ENCODE measurements at places on chromosomes 3 and 15.

DNA sequence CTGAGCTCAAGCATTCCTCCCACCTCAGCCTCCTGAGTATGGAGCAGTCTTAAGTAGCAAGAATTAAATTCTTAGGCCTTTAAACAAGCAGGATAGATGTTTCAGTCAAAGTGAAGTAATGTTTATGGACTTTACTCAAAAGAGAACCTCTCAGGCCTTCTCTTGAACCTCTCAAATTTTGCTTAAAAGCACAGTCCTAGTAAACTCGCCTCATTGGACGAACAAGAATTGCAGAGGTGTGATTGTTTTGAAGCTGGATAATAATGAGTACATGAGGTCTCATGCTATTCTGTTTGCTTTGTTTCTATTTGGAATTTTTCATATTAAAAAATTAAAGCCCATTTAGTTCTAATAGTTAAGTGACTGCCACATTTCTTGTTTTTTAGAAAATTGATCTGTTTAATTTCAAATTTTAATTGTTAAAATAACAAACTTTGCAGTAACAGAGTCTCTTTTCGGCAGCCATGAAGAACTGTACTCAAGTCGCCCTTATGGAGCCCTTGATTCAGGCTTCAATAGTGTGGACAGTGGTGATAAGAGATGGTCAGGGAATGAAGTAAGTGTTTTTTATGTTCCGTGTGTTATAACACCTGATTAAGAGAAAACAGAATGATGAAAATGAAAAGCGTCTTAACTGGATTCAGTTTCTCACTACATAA lies 39.4 kb downstream of the LRCH3 start:
- DNase-seq: no peak

DNA sequence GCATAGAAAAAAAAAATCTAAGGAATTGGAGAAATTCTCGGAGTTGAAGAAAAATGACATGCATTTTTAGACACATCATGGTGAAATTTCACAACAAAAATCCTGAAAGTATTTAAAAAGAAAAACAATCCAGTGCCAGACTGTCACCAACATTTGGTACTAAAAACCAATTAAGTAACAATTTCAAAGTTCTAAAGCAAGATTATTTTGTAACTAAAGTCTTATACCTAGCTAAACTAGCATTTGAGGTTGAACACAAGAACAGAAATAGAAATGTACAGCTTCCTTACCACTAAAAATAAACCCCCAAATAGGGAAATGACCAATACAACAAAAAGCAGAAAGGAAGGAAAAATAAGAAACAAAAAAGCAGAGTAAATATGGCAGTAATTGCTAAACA lies 11.9 kb downstream of the TOMM70 start:
- no peak for DNase-seq

DNA sequence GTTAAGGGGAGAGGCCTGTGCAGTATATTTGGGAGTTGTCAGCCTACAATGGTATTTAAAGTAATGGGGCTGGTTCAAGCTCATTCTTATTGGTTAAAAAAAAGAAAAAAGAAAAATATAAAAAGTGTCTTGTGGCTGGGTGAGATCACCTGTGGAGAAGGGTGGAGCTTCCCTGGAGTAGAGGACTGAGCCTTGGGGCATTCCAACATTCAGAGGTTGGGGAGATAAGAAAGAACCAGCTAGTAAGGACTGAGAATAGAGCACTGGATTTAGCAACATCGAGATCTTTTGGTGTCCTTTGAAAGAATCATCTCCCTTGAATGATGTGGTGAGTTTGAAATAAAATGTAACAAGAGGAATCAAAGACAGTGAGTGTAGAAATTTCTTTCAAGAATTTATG lies 5.2 kb downstream of the SLC49A4 start:
- no peak for DNase-seq

GRCh38 chr3:60803216-60804173 lies 447.8 kb downstream of the FHIT start:
- no peak for DNase-seq

DNA sequence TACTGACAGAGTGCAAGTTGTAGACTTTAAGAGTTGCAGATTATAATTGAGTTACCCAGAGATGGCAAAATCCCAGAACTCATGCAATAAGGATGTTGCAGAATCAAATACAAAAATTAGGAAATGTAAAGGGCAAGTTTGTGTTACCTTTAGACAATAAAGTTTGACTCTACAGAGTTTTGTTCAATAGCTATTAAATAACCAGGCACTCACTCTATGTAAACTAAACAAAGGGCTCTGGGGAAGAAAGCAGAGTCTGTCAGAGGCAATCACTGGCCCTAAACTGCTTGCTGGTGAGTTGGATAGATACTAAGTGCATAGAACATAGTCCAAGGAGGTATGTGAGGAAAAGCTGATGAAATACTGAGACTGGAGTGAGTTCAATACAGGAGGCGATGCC lies 40.0 kb upstream of the PLCL2 start:
- DNase-seq: no peak

GRCh38 chr15:52221730-52222129 lies 30.5 kb upstream of the GNB5 start:
- no peak for DNase-seq

DNA sequence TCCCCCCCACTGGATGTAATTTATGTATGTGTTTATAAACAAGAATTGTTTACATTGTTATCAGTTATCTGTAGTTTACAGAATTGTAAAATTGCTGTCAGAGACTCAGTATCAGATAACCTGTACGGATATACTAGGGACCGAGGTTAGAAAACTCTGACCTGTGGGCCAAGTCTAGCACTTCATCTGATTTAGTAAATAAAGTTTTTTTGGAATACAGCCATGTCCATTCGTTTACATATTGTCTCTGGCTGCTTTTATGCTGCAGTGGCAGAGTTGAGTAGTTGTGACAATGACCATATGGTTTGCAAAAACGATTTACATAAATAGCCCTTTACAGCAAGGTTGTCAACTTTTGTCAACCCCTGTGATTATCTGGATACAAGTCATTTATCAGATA lies 52.6 kb downstream of the LRRC28 start:
- no peak for DNase-seq

GRCh38 chr15:78012643-78013077 lies 64.9 kb downstream of the TBC1D2B start:
- no peak for DNase-seq

DNA sequence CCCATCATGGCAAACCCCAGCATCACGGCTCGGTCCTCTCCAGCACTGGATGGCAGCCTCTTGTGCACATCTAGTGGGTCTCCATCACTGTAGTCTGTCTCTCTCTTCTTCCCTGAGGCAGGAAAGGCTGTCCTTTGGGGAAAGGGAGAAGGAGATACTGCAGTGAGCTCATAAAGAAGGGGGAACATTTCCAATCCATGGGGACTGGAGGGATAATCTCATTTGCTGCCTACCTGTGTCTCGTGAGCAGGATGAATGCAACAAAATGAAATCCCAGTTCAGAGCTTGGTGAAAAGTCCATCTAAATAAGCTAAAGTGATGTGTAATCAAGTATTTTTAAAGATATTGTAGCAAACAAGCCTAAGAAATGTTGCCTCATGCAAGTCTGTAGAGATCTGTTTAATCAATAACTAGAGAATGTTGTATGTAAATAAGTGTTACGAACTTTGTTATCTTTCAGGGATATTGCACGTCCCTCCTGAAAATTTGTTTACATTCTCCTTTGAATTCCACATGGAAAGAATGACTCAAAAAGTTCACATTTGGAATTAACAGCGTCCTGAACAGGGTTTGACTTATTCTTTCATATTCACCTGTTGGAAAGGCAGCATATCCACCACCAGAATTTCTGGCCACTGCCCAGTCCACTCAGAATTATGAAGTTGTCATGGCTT lies at the start of gene KCNMB3:
Gene KCNMB3, minus strand, starts transcription at position 312 of the 674 bp plus-strand sequence. Its CDS starts 124 bp downstream, at position 188.
- no peak for DNase-seq

- DNase-seq: no peak
Observed at GRCh38 chr3:16124636-16125035, 49.8 kb upstream of the GALNT15 start.

DNA sequence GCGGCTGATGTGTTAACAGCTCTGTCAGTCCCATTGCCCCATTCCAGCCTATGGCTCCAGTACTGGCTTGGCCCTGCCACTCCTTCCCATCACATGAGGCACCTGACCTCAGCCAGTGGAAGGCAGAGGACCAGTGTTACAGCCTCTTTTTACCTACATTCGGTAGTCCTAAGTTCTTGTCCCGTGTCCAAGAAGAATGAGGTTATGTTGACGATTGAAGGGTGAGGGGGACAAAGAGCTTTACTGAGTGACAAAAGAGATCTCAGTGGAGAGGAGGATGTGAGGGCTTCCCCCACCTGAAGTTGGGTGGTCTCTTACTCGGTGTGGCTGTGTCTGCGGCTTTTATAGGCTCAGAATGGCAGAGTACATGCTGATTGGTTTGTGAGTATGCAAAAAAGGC lies 7.3 kb upstream of the MPI start:
- DNase-seq: no peak

- DNase-seq: no peak
Observed at GRCh38 chr15:85350395-85350794, 30.0 kb upstream of the AKAP13 start.

GRCh38 chr15:100898152-100898490 lies 18.5 kb downstream of the ALDH1A3 start:
- DNase-seq: no peak

DNA sequence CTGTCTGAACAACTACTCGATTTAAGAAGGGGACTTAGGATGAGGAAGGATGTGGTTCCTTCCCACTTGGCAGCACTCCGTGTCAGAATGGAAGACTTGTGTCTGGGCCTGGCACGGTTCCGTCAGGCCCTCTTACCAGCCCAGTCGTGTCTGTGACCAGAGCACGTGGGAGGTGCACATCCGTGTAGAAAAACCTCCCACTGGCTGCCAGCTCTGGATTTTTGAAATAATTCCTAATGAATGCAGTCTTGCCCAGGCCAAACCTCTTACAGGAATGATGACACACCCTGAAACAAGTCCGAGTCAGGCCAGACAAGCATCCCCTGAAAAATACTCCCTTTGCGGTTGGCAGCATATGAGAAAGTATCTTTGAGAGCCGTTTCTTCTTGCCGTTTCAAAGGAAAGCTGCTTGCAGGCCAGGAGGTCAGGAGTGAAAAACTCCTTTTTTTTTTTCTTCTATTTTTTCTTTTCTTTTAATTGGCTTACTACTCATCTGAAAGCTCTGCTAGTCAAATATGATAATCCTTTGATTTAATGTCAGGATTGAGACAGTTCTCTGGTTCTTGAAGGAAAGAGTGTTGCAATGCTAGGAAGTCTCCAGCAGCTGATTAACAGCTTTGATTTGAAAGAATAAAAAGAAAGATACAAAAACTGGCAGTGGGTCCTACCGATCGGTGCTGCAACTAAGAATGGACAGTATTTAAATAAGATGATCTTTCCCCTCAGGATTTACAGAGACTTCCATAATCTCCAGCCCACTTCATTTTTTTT lies 19.8 kb downstream of the IL1RAP start:
- DNase-seq: no peak

DNA sequence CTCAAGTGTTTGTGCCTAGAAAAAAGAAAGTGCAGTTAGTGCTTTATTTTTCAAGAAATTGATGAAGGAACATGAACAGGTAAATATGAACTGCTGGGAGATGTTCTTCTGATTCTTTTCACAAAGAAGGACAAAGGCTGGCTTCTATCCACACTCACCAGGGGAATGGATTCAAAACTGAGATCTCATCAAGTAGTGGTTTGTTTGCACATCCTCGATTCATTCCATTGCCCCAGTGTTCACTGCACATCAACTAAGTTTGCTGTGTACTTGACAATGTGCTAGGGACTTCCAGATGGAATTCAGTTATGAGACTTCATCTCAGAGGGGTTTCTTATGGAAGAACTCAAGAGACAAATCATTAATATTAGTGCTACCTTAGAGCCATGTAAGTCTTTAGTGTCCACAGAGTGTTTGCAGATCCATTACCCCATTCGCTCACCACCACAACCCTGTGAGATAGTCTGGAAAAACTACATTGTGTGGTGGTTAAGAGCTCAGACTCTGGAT lies 332.9 kb upstream of the PPP2R3A start:
- DNase-seq: no peak

DNA sequence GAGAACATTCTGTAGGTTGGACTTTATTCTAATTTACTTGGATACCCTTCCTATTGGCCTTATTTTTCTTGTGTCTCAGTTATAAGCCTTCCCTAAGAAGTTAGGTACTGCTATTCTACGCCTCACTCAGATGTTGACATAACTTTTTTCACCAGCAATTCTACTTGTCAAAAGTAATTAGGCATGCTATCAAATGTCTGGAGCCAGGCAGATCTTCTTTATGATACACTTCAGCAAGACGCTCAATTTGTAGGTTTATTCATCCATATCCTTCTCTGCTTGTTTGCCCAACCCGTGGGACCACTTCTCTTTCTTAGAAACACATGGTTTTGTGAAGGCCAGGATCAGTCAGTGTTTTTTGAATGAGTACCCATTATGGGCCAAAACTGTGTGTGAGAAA lies 36.2 kb upstream of the COL8A1 start:
- DNase-seq: no peak

GRCh38 chr3:187828579-187829452 lies 83.5 kb upstream of the BCL6 start:
- peak; percentile 7 for DNase-seq

GRCh38 chr15:68310804-68311463 lies 33.4 kb downstream of the FEM1B start:
- DNase-seq: no peak

- no peak for DNase-seq
Observed at GRCh38 chr3:46615050-46615775, 2.9 kb downstream of the FAM240A start.

GRCh38 chr3:172808969-172809546 lies 58.5 kb downstream of the ECT2 start:
- no peak for DNase-seq

- DNase-seq: no peak
Observed at GRCh38 chr3:33061782-33062181, 35.2 kb downstream of the GLB1 start.

DNA sequence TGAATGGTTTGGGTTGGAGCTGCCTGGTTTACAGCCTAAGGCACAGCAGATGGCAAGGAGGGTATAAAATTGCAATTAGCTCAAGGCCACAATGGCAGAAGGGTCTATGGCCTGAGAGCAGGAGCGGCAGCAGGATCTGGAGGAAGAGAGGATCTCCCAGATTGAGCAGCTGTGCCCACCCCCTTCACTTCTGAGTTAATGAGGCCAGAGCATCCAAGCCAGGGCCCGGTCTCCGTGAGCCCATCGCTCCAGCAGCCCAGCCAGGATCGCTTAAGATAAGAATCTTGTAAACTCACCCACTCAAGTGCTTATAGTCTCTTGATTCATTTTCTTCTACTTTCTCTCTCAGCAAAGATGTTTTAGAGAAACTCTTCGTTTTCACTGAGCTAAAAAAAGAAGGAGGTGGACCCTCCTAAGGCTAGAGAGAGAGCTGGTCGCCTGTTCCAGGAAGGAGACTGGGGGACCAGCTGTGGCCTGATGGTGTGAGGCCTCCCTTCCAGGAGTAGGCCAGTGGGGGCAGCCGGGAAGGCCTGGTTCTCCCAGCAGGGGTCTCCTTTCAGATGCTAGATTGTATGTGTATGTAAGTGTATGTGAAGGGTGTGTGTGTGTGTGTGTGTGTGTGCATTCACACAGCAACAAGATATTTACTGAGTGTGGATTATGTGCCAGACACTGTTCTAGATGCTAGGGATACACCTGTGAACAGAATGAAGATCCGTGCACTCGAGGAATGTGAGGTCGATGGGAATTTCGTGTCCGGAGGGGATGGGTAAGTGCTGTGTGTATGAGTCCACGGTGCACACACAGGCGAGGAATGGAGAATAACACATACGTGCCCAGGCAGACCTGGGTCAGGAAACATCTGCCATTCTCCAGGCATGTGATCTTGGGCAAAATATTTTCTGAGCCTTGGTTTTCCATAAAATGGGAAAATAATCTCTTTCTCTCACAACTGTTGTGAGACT lies 18.6 kb downstream of the MAGEF1 start:
- no peak for DNase-seq

All from GM18507 (cell line).